ENCODE measurements at places on chromosomes 3 and 15.

DNA sequence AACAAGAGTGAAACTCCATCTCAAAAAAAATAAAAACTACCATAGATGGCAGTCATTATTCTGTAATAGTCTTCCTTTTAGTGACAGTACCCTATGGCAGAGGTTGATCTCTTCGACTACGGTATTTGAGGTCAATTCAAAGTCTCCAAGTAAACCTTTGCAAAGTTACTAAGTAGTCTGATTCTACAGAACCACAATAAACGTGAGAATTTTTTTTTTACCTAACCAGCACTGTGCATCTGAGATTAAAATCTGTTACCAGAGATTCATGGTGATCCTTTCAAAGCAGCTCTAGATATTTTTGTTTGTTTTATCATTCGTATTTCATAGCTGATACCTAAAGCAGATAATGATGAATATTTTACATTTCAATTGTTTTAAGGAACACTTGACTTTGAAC lies 86.6 kb upstream of the CHD2 start:
- H3K4me3 ChIP-seq = no peak overlapping the region
- no peaks in the 10 kb centered on the region for H3K27me3 ChIP-seq
- peaks cover 22% of the 10 kb centered on the region for H3K4me1 ChIP-seq
- DNase-seq = no peak
- no peak overlapping the region for H3K27ac ChIP-seq

- H3K27me3 ChIP-seq = no peaks in the 10 kb centered on the region
- no peak overlapping the region for H3K4me3 ChIP-seq
- no peaks in the 10 kb centered on the region for H3K4me1 ChIP-seq
- H3K27ac ChIP-seq = no peak overlapping the region
- no peak for DNase-seq
Observed at GRCh38 chr3:8246070-8246469, 255.6 kb upstream of the LMCD1 start.

DNA sequence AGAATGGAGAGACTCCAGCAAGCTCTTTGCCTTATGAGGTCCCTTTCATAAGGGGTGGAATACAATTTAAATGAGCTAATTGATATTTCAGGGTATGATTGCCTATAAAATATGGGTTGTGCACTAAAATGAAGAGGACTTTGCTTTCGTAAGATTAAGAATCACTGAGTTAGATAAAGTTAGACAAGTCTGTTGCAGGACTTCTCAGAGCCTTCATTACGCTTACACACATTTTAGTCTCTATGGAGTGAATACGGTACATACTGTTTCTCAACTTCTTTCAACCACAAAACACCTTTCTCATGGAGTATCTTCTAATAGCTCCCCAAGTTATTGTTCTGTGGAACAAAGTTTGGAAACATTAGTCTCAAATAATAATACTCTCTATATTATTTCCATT lies 17.8 kb upstream of the MYRIP start:
- no peaks in the 10 kb centered on the region for H3K36me3 ChIP-seq
- H3K4me1 ChIP-seq = no peaks in the 10 kb centered on the region
- no peak overlapping the region for H3K27ac ChIP-seq
- H3K4me3 ChIP-seq = no peak overlapping the region
- no peak for DNase-seq

DNA sequence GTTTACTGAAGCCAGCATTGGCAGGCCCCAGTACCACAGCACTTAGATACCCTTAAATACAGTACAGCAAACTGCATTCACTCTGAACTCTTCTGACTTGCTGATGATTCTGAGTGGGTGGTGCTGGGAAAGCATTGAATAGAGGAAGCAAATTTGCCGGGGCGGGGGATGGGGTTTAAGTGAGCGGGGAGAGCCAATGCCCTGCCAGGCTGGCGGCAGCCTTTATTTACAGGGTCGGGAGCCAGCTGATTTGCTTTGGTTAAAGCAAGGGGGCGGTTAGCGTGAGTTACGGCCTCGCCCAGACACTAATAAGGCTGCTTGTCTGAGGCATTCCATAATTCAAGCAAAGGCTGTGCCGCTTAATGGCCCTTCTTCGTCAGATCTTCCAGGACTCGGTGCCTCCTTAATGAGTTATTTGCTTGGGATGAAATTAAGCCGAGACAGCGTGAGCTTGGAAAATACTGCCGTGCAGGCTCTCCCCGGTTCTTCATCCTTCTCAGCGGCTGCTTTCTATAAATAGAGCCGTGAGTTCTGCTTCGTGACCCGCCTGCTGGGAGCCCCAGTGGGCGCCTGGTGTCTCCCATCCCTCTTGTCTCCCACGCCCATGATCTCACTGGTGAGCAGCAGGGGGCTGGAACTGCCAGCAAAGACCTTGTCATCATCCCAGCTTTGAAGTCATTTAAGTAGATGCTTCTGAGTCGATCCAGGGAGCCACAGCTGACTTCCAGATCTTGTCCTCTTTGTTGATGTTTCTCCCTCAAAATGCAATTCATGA lies 25.8 kb downstream of the SPSB4 start:
- H3K27ac ChIP-seq = peak overlapping the region; percentile 65
- peak; percentile 87 for DNase-seq
- H3K36me3 ChIP-seq = no peaks in the 10 kb centered on the region

DNA sequence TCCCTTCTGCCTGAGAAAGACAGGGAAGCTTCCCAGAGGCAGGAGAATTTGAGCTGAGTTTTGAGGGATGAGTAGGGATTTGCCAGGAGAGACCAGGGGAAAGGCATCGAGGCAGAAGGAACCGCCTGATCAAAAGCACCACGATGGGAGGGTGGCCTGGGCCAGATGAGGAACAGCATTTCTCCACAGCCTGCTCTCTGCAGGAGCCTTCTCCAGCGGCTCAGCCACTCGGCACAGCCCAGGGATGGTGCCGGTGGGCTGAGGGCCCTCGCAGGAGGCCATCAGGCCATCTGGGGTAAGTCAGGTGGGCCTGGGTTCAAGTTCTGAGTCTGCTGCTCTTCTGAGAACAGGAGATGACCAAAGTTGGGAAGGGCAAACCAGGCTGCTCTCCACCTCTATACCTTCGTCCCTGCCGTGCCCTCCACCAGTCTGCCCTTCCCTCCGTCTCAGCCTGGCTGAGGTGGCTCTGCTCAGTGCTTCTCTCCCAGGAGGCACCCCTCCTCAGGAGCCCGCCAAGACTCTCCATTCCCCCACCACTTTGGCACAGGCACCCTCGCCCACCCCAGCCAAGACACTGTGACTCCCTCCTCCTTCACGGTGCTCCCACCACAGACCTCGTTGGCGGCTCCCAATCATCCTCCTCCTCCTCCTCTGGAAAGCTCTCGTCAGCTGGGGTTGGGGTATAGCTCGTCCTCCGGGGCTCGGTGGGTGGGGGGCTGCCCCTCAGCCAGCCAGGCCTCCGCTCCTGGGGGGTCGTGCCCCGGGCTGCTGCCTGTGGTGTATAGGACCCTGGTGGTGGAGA lies 34.9 kb downstream of the GRIP2 start:
- H3K4me3 ChIP-seq = no peak overlapping the region
- H3K27me3 ChIP-seq = no peaks in the 10 kb centered on the region
- peak; percentile 84 for DNase-seq
- no peaks in the 10 kb centered on the region for H3K36me3 ChIP-seq
- H3K4me1 ChIP-seq = no peaks in the 10 kb centered on the region

All from osteoblast (primary cell).